ENCODE measurements at places on chromosomes 6 and 20.

- no peak for DNase-seq
Observed at GRCh38 chr20:11452326-11452725, 465.4 kb upstream of the BTBD3 start.

DNA sequence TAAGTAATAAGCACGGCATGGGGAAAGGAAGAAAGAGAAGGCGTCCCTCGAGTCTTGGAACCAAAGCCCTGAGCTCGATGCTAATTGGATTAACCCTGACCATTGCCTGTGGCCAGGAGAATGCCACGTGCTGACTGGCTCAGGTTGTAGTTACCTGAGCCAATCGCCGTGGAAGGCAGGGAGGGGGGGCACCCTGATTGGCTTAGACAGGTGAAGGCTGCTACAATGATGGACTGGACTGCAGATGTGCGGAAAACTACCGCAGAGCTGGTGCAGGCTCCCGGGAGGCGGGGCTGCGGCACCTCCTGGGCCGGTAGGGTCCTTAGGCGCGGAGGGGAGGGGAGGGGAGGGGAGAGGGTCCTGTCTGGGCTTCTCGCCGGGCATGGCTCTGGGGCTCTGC is 121.3 kb downstream of the TFAP2C start:
- DNase-seq: no peak

DNA sequence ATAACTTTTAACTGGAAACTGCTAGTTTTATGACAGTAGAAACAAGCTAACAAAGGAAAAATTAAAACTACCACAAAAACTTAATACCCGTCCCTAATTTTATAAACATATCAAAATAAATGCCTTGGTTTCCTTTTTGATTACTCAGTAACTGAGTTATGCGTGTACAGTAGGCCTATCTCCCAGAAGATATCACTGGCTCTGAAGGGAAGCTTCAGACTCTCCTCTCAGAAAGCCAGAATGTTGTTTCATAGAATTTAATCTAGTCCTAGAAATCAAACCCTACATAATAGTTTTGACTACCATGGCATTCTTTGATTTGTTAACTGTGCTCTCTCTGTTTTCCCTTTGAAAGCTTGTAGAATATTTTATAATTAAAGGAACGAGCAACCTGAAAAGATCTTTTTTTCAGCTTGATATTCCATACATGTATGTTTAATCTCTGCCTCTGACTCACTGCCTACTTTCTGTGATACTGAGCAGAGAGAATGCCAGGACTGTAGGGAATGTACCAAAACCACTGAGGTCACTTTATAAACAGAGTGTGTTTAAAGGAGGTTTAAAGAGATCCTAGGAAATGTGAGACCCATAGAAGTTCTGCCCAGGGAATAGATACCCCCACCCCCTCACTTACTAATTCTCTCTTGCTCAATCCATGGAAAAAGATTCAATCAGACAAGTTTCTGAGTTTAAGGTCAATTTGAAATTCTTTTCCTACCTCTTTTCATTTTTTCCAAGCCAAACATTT is 311.5 kb downstream of the HDGFL1 start:
- DNase-seq: no peak

- no peak for DNase-seq
Observed at GRCh38 chr6:160160929-160161646, 39.5 kb downstream of the SLC22A1 start.

GRCh38 chr6:41630069-41630468 is 8.2 kb upstream of the MDFI start:
- no peak for DNase-seq

Measured in stimulated activated CD4-positive, alpha-beta T cell treated with anti-CD3 and anti-CD28 coated beads, Interleukin-2, amount 100 ng/mL, for 48 hours (primary cell).